SW 1271 (cell line): ENCODE measurements at places on chromosomes 5 and 9.
A peak's percentile ranks its signal among the peaks of the same experiment; 100 is the strongest.

- no peak for DNase-seq
Observed at GRCh38 chr5:172670005-172670402, 28.9 kb downstream of the NEURL1B start.

- DNase-seq = no peak
Observed at GRCh38 chr5:181246276-181247049, 2.8 kb upstream of the RACK1 start.

GRCh38 chr5:9932770-9933169 lies 302.6 kb upstream of the TAS2R1 start:
- peak; percentile 27 for DNase-seq

DNA sequence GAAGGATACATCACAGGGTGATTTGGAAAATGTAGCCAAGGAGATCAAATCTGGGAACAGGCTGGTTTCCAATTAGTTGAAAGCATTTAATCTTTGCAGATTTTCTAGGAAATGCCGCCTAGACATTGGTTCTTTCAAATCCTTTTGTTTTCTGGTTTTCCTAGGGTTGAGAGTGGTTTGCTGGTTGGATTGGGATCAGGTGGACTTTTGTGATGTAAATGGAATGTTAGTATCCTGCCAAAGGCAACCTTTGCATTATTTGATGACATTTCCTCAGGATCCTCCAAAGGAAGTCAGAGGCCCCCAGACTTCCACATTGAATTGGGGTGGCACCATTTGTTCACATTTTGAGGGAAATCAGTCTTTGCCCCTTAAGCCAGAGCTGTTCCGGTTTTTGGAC lies 245.5 kb upstream of the RPS23 start:
- DNase-seq = no peak

- no peak for DNase-seq
Observed at GRCh38 chr5:129120158-129120581, 25.6 kb downstream of the ISOC1 start.

- no peak for DNase-seq
Observed at GRCh38 chr9:106376689-106377088, 486.3 kb upstream of the ZNF462 start.

DNA sequence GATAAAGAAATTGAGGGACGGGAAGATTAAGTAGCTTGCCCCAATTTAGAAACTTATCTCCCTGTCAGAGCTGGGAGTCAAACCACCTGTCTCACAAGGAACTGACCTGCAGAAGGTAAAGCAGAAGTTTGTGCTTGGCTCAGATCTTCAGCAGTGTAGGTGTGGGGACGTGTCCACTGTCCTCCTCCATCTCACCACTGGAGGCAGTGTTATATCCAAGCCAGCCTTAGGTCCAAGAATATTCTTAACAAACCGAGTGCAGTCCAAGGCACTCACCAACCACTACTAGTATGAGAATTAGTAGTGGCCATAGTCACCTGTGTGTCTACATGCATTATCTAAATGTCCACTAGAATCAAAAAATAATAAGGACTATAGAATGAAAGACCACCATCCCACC lies 86.3 kb upstream of the IRX1 start:
- no peak for DNase-seq

DNA sequence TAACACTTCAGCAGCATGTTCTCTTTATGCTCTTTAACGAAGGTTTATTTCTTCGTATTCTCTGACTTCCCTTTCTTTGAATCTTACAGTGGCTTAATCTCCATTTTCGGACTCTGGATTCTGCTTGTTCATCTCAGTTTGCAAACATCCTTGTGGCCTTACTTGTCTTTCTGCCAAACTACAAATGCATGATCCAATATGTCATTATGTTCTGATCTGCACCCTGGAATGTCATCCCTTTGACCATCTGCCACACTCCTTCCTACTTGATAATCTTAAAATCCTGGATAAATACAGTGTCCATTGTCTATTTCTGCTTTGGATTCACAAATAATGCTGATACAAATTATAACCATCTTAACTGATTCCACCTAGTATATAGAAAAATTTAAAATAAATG lies 499.2 kb downstream of the CDH18 start:
- no peak for DNase-seq

GRCh38 chr5:93100976-93101375 lies 480.0 kb downstream of the NR2F1-AS1 start:
- no peak for DNase-seq

GRCh38 chr5:72452515-72453245 lies 54.5 kb downstream of the ZNF366 start:
- DNase-seq = peak; percentile 42
